Omental fat pad (tissue), 4 donors: ENCODE measurements at places on chromosomes 4 and X.

GRCh38 chr4:1446502-1447386, 40.5 kb upstream of the NKX1-1 start:
- DNase-seq = no peak

GRCh38 chr4:154722262-154722661, 21.5 kb upstream of the LRAT start:
- DNase-seq = no peak

DNA sequence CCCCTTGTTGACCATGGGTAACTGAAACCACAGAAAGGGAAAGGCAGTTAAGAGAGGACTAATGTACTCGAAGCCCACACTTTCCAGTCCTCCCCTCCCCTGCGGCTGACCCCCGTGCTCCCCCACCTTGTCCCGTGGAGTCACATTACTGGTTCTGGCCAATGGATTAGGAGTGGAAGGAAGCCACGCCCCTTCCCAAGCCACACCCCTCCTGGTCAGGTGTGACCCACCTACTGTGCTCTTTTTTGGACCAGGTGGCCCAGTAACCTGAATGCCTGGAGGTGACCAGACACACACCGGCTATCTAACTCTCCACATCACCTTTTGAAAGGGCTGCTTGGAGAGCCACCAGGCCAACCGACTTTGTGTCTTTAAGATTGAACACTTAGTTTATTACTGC, 109.3 kb upstream of the MSX1 start:
- no peak for DNase-seq

DNA sequence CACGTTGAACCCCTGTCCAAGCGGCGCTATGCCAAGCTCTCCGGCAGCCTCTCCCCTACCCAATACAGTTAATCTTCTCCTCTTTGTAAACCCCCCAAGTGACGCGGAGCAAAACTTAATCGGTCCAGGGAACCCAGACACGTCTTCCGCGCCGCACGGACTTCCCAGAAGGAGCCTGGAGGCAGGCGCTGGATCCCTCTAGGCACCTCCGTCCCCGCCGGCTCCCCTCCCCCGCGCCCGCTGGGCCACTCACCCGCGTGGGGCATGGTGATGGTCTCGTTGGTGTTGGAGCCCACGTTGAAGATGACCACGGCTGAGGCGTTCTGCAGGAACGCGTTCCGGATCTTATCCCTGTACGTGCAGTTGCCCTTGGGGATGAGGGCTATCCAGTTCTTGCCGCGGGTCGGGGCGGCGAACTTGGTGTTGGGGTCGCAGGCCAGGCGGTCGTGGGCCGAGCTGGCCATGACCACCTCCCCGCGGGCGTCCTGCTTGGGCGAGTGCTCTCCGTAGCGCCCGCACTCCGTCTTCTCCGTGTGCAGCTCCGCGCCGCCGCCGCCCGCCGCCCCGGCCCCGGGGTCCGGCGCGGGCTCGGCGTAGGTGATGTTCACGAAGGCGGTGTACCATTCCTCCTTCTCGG, 1.1 kb downstream of the RNF150 start:
- DNase-seq = no peak

DNA sequence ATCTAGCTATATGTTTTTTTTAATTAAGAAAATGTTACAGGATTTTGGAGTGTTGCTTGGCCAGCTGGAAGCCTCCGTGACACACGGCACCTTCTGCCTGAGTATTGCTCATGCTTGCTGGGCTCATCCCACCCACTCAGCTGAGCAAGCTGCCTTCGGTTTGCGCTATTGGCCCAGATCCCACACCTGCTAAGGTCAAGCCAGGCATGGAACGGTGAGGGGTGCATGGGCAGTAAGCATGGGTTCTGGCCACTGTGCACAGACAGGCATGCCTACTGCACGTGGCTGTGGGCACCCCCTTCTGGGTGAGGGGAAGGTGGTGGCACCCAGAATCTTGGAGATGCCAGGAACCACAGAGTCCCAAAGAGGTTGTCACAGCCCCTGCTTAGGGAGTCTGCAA, 1178.4 kb upstream of the PCDH7 start:
- no peak for DNase-seq

- no peak for DNase-seq
Observed at GRCh38 chr4:7062816-7063215, 5.0 kb downstream of the GRPEL1 start.

GRCh38 chr4:8293131-8293975, 23.8 kb downstream of the HTRA3 start:
- no peak for DNase-seq

DNA sequence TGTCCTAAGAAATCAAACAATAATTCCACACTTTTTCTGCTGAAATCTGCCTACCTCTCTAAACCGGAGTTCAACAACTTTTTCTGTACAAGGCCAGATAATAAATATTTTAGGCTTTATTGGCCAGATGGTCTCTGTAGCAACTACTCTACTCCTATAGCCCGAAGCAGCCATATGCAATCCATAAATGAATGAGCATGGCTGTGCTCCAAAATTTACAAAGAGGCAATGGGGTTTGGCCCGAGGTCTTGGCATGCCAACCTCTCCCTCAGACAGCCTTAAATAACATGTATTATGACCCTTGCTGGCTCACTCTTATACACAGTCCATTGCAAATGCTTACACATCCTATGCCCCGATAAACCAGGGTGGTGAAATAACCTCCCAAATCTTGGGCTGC, 98.6 kb upstream of the GPM6A start:
- no peak for DNase-seq

DNA sequence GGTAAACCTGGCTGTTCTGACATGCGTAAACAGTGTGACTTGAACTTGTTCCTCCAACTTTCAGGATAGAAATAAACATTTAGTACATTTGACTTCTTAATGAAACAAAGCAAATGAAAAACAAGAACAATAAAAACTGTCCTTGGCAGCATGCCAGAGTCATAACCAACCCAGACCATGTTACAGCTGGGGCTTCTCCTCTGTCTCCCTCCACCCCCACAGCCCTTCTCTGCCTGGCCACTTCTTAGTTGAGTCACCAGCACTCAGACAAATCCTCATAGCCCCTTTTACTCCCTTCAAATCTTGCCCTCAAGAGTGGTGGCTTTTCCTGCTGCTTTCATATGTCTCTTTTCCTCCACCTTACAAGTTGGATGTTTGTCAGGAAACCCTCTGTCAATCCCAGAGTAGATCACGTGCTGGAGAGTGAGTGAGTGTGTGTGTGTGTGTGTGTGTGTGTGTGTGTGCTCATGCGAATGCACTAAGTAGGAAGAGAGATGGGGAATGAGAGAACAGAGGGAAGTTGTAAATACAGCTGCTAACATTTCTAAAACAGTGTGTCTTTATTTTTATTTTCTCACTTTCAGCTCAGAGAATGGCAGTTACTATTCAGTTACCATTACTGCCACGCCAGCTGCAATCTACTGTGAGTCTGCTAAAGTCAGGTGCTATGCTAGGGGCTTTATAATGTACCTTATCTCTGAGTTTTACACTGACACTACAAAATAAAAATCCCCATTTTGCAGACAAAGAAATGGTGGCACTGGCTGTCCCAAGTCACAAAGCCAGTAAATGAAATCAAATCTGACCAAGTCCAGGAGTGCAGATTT, 15.0 kb downstream of the SCARB2 start:
- DNase-seq = no peak

DNA sequence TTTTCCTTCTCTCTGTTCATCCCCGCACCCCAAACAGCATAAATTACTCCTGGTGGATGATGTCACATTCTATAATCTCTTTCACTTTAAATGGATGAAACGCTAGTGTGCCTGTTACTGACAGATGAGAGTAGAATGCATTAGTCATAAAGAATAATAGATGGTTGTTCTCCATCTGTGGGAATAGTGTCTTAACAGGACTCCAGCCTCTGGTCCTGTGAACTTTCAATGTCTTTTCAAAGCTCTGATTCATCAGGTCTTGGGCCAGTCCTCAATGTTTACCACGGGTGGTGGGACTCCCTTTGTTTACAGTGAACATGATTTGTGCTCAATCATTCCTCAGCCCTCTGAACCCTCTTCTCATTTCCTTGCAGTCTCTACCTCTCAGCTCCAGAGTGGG, 182.6 kb downstream of the GABRB1 start:
- no peak for DNase-seq

DNA sequence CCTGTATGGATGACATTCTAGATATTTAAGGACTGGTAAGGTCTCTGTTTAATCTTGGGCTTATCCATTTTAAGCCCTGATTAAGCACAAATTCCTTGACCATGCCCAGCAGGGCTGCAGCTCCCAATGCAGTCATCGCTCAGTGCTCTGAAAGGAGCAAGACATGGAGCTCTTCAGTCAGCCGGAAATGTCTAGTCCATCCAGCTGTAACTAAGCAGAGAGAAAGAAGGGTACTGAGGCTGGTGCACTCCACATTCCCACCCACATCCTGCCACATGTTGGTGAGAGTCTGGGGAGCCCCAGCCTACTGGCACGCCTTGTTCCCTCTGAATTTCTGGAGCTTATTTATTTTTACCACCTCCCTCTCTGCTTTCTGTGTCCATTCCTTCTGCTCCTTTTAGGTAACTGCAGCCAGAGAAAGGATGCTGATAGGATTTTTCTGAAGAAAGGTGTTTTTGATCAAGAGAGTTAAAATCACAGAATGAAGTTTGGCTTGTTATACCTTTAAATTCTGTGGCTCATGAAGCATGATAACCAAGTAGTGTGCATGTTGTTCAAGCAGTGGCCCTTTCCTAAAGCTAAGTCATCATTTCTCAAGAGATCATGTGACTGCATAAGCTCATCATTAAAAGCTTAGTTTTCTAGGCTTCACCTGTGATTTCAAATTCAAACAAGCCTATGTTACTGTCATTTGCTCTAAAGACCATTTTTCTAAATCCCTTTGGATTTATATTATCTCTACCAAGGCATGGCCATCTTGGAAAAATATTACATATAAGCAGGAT, 74.0 kb downstream of the GALNT7 start:
- DNase-seq = no peak

DNA sequence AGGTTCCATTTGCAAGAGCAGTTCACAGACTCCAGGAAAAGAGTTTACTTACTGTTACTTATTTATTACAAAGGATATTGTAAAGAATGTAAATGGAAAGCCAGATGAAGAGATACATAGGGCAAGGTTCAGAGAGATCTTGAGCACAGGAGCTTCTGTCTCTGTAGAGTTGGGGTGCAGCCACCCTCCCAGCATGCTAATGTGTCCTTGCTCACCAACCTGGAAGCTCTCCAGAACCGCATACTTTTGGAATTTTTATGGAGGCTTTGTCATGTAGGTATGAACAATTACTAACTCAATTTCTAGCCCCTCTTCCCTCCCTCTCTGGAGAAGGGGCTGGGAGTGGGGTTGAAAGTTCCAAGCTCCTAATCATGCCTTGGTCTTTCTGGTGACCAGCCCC, 857.2 kb downstream of the RPA4 start:
- no peak for DNase-seq

- no peak for DNase-seq
Observed at GRCh38 chrX:15413101-15413500, 28.9 kb upstream of the VEGFD start.

DNA sequence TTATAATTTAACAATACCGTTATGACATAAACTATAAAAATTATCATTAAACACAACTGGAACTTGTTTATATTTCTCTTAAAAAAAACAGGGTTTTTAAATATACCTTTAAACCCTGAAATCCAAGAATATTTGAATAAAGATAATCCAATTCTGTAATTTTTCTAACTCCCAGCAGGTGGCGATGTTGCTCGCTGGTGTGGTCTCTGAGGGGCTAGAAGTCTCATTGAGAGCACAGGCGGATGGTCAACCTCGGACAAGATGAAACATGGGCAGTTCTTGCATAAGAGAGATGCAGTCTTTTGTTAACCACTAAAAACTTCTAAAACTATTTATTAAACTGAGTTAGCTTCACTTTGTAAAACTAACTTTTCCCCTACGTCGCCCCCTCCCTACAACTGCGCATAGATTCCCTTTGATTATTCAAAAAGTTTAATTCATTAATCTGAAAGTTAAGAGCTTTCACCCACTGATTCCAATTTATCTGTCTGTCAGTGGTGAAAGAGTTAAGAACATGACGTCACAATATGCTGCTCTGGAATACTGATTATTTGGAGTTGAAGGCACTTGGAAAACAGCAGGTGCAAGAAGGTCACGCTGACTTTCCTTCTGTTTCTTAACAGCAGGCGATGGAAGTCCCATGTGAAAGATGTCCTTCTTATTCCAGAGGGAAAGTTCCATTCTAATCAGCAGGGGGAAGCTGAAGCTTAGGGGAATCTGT, 29.5 kb downstream of the DMP1 start:
- DNase-seq = no peak

DNA sequence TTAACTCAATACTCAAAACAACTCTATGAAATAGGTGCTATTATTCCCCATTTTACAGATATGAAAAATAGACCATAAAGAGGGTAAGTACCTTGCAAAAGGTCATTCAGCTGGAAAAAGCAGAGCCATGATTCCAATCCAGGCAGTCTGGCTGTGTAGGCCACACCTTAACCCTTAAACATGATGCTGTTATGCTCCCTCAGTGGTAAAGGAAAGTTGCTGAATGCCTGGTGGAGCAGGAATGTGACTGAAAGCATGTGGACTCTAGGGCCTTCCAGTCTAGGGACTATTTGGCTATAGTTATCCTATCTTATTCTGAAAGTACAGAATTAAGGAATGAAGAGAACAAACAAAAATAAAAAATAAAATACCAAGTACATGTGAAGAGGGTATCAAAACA, 19.6 kb downstream of the RP2 start:
- no peak for DNase-seq

DNA sequence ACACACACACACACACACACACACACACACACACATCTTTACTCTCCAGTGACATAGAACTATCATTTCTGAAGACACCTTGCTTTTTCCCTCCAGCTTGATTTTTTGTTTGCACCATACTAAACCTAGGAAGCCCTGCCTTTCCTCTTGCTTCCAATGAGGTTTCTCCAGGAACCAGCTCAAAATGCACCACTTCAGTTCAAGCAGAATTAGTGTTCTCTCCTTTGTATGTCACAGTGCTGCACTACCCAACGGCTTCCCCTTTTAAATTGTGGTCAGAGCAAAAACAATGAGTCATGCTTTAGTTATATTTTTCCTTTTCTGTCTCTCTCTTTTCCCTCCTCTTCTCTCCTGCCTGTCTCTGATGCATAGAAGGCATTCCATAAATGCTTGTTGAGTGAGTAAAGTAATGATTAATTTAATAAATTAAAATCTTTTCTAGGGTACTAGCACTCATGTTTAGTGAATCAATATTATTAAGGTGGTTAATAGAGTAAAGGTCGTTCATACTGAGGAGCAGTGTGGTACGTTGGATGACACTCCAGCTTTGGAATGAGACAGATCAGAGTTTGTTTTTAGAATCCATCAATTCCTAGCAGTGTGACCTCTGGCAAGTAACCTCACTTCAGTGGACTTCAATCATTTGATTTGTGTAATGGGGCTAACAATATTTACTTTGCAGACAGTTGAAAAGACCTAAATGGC, 5.9 kb downstream of the RTL3 start:
- DNase-seq = no peak

DNA sequence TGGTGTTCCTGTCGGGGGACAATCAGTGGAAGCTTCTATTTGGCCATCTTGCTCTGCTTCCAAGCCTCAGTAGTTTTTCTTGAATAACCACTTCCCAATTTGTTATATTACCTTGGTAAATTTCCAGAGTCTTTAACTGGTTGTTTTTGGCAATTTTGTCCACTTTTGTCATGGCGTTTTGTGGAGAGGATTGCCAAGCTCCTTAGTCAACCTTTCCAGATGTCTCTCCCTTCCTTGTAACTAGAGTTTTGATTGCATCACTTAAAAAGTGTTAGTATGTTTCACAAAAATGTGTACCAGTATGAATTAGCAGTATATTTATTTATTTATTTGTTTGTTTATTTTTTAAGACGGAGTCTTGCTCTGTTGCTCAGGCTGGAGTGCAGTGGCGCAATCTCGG, 15.8 kb upstream of the UXT start:
- no peak for DNase-seq

GRCh38 chr4:189206953-189207352, 733.7 kb upstream of the FRG1 start:
- DNase-seq = no peak

GRCh38 chr4:152290366-152290921, 245.4 kb downstream of the FBXW7 start:
- DNase-seq = no peak
